Uterus (tissue), 4 donors: ENCODE measurements at places on chromosomes 5 and 9. TPM values are rescaled to one million over a fixed set of nuclear protein-coding genes. Genes with fewer than 3 reads are reported as not detected.

The SMIM3 gene
- 2.6 TPM for total RNA-seq

The ADGRD2 gene
- 0.76 TPM for total RNA-seq

The IL3 gene
- not detected for total RNA-seq

The SLC6A3 gene
- 0.07 TPM for total RNA-seq

The EIF4E1B gene
- total RNA-seq: not detected

The CCL27 gene
- total RNA-seq: not detected

The PCDHA10 gene
- total RNA-seq: under 0.01 TPM

The CDX1 gene
- total RNA-seq: 0.29 TPM

DNA sequence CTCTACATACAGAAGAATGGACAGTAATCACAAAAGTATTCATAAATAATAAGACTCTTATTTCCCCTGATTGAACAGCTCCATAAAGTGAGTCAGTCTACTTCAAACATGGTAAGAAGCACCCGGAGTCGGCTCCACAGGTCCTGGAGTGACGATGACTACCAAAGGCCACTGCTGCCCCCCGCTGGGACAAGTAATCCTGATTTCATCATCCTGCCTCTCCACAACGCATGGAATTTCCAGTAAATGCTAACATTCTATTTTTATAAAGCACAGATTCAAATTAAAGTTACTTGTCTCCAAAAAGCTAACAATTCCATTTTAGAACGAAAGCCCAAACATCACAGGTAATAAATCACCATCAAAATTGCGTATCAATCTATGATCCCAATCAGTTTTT, 16.2 kb downstream of the ATPSCKMT start:
- no peaks in the 10 kb centered on the region for H3K36me3 ChIP-seq
- no peaks in the 10 kb centered on the region for H3K4me1 ChIP-seq
- no peak overlapping the region for H3K27ac ChIP-seq
- H3K4me3 ChIP-seq: no peak overlapping the region

DNA sequence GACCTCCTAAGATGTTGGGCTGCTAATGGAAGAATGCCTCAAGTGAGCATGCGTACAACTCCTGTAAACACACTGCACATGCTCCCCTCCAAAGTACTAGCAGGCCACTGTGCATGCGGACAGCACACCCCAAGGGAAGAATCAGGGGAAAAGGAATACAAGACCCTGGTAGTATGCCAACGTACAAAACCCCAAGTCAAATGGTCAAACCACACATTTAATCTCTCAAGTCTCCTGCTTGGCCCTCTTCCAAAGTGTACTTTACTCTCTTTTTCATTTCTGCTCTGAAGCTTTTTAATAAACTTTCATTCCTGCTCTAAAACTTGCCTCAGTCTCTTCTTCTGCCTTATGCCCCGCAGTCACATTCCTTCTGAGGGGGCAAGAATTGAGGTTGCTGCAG, 466.4 kb downstream of the DMRTA1 start:
- no peaks in the 10 kb centered on the region for H3K36me3 ChIP-seq
- H3K4me3 ChIP-seq: no peak overlapping the region
- no peaks in the 10 kb centered on the region for H3K4me1 ChIP-seq
- no peaks in the 10 kb centered on the region for H3K27me3 ChIP-seq

GRCh38 chr9:124359426-124359825, 55.8 kb downstream of the PSMB7 start:
- H3K4me1 ChIP-seq: no peaks in the 10 kb centered on the region
- no peak for DNase-seq
- H3K27ac ChIP-seq: no peak overlapping the region
- no peaks in the 10 kb centered on the region for H3K27me3 ChIP-seq

DNA sequence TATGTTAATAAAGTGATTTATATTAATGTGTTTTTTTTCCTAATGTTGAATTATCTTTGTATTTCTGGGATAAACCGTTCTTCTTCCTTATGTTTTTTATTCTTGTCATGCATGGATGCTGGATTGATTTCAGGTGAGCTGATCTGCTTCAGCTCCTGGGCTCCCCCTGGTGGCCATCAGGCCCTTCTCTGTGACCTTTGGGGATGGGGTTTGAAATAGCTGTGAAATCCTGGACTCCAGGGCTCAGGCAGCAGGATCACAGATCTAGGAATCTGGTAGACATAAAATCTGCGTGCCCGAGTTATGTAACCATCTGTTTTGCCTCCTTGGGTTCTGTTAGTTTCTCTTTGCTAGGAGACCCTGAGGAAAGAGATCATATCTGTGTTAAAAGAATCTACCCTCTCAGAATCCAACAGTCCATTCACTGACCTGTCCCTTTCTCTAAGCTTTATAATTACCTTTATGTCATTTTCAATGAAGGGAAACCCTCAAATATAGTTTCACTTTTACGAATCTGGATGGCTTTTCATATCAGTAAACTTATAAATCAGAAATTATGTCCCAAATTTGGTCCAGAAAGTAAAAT, 12.2 kb upstream of the OR13J1 start:
- peak; percentile 87 for DNase-seq
- H3K27ac ChIP-seq: no peak overlapping the region
- H3K4me3 ChIP-seq: no peak overlapping the region
- H3K36me3 ChIP-seq: no peaks in the 10 kb centered on the region

- no peak for DNase-seq
- no peaks in the 10 kb centered on the region for H3K4me1 ChIP-seq
- H3K4me3 ChIP-seq: no peak overlapping the region
Observed at GRCh38 chr9:70228611-70229010, 30.2 kb upstream of the SMC5 start.

DNA sequence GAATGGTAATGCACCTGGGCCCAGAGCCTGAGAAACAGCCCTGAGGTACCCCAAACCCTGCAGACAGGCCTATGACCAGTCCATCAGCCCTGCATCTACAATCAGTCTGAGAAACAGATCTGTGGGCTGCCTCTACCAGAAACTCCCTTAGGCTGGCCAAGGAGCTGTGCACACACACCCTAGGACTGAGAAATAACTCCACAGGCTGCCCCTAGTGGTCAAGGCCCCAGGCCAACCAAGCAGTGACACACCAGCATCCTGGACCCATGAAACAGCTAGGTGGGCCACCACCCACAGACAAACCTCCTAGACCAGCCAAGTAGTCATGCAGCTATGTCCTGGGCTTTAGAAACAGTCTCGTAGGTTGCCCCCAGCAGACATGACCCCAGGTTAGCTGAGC, 253.6 kb upstream of the VLDLR start:
- H3K4me3 ChIP-seq: no peak overlapping the region
- H3K27me3 ChIP-seq: no peaks in the 10 kb centered on the region
- H3K4me1 ChIP-seq: no peaks in the 10 kb centered on the region
- H3K36me3 ChIP-seq: no peaks in the 10 kb centered on the region
- no peak overlapping the region for H3K27ac ChIP-seq

- no peaks in the 10 kb centered on the region for H3K27me3 ChIP-seq
- H3K36me3 ChIP-seq: no peaks in the 10 kb centered on the region
- H3K4me3 ChIP-seq: no peak overlapping the region
- no peak for DNase-seq
- H3K4me1 ChIP-seq: no peaks in the 10 kb centered on the region
Observed at GRCh38 chr5:180026734-180027458, 44.7 kb downstream of the RNF130 start.

DNA sequence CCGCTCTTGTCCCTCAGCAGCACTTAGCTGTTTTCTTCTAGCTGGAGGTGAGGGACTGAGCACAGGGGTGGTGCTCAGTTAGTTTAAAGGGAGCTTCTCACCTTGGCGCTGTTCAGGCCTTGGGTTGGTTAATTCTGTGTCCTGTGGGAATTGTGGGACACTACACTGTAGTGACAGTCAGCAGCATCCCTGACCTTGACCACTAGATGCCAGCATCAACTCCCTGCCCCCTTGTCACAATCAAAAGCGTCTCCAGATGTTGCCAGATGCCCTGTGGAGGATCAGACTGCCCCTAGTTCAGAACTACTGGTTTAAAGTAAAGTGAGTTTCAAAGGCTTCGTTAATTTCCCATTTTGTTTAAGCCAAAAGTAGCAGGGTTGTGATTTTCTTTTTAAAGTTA, 65.5 kb upstream of the DMRT3 start:
- no peak for DNase-seq
- H3K27me3 ChIP-seq: no peaks in the 10 kb centered on the region
- no peaks in the 10 kb centered on the region for H3K36me3 ChIP-seq
- H3K27ac ChIP-seq: no peak overlapping the region
- no peak overlapping the region for H3K4me3 ChIP-seq
- no peaks in the 10 kb centered on the region for H3K4me1 ChIP-seq

- no peak for DNase-seq
- no peaks in the 10 kb centered on the region for H3K36me3 ChIP-seq
- no peaks in the 10 kb centered on the region for H3K27me3 ChIP-seq
Observed at GRCh38 chr9:114169952-114170770, 14.8 kb downstream of the COL27A1 start.

- H3K27me3 ChIP-seq: peaks cover 83% of the 10 kb centered on the region
- peaks cover 8% of the 10 kb centered on the region for H3K4me1 ChIP-seq
- DNase-seq: no peak
- no peak overlapping the region for H3K4me3 ChIP-seq
Observed at GRCh38 chr9:967903-968641, 8.4 kb upstream of the DMRT3 start.

- H3K4me3 ChIP-seq: no peak overlapping the region
- H3K27ac ChIP-seq: no peak overlapping the region
- no peak for DNase-seq
- no peaks in the 10 kb centered on the region for H3K4me1 ChIP-seq
Observed at GRCh38 chr9:119967867-119968535, 598.8 kb upstream of the BRINP1 start.

DNA sequence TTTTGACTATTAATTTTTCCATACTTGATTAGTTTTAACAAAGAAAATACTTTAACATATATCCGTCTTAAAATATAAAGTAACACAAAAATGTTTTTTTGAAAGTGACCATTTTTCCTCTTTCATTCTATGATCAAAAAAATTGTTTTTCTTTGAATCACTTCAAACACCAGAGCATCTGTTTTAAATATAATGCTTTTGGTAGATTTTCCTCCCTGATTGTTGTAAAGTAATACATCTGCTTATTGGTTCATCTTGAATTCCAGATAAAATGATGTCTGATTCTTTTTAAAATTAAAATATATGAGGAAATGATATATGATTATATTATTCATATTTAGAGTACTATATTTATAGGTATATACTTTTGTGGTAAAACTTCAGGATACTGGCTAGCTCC, 76.2 kb upstream of the LPAR1 start:
- no peaks in the 10 kb centered on the region for H3K27me3 ChIP-seq
- H3K36me3 ChIP-seq: no peaks in the 10 kb centered on the region
- DNase-seq: no peak
- H3K27ac ChIP-seq: no peak overlapping the region

- no peaks in the 10 kb centered on the region for H3K4me1 ChIP-seq
- no peaks in the 10 kb centered on the region for H3K36me3 ChIP-seq
- no peaks in the 10 kb centered on the region for H3K27me3 ChIP-seq
- no peak overlapping the region for H3K27ac ChIP-seq
Observed at GRCh38 chr9:136701668-136702053, 10.7 kb upstream of the DIPK1B start.

DNA sequence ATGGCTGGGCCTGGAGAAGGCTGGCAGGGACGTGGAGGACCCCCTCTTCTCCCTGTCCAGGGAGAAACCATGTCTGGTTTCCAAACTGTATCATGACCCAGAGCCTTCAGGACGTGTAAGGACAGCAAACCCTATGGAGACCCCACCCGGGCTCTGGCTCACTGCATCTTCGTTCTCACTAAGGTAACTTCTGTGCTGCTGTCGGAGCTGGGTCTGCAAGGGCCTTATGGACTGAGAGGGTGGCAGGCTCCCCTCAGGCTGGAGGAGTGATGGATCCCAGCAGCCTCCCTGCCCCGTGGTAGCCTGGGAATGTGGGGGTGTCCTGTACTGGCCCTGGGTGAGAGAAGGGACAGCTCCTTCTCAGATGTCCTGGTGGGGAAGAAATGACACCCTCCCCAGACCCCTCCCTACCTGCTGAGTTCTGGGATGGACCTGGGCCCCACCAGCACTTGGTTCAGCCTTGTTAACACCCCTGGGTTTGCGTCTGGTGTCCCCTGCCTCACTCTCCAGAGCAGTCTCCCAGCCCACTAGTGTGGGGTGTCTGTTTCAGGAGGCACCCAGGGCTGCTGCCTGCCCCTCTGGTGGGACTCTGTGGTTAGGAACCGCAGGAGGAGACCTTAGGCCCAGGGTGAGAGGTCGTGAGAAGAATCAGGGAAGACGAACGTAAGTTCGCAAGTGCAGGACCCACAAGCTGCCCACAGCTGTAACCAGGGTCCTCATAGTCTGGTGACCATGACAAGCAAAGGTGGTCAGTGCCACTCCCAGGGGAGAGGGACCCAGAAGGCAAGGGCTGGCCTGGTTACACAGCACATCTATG, 6.6 kb downstream of the SPATA31E1 start:
- DNase-seq: no peak
- no peaks in the 10 kb centered on the region for H3K36me3 ChIP-seq
- no peaks in the 10 kb centered on the region for H3K4me1 ChIP-seq
- no peak overlapping the region for H3K4me3 ChIP-seq
- H3K27ac ChIP-seq: no peak overlapping the region

- no peak overlapping the region for H3K4me3 ChIP-seq
- H3K27me3 ChIP-seq: no peaks in the 10 kb centered on the region
- H3K36me3 ChIP-seq: no peaks in the 10 kb centered on the region
Observed at GRCh38 chr5:68928617-68929302, 165.1 kb upstream of the SLC30A5 start.

DNA sequence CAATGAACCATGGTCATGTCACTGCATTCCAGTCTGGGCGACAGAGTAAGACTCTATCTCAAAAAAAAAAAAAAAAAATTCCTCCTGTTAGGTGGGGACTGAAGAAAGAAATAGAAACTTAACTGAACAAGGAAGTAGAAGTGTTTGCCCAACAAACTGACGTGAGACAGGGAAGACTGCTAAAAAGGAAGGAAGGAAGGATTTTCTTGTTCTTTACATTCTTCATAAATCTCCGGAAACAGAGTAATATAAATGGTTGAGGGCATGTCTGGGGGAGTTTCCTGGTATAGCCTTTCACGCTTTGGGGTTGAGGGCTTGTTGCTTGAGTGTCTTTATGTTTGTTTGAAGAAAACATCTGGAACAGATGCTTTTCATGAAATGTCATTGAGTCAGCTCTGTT, 3.1 kb downstream of the TOR1B start:
- peaks cover 7% of the 10 kb centered on the region for H3K4me1 ChIP-seq
- no peaks in the 10 kb centered on the region for H3K27me3 ChIP-seq
- DNase-seq: no peak
- H3K4me3 ChIP-seq: no peak overlapping the region
- no peak overlapping the region for H3K27ac ChIP-seq

DNA sequence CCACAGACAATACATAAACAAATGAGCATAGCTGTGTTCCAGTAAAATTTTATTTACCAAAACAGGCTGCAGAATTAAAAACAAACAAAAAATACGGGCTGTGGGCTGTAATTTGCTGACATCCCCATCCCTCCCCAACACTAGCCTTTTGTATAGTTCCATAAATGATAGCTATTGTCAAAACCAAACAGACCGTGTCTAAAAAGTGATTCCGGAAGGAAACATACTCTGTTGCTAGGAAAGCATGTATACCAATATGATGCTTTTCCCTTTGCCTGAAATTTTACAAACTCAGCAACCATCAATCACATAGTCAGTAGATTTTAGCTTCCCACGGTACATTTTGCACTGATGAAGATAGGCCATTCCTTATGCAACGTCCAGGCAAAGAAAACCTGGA, 80.0 kb downstream of the TMEM215 start:
- no peak overlapping the region for H3K27ac ChIP-seq
- H3K36me3 ChIP-seq: no peaks in the 10 kb centered on the region
- H3K4me1 ChIP-seq: no peaks in the 10 kb centered on the region
